ENCODE measurements at places on chromosomes 5 and 9. TPM values are rescaled to one million over a fixed set of nuclear protein-coding genes. Genes with fewer than 3 reads are reported as not detected.

Gene AGPAT2
- total RNA-seq: 296 TPM

GRCh38 chr9:76559286-76559685 lies 100.3 kb downstream of the GCNT1 start:
- no peak for DNase-seq

Gene FAXDC2
- 55.9 TPM for total RNA-seq

Gene MYMK
- total RNA-seq: not detected

GRCh38 chr5:43110606-43111170 lies 10.0 kb upstream of the ZNF131 start:
- no peak for DNase-seq

- no peak for DNase-seq
Measured at GRCh38 chr9:127207734-127208410, 56.7 kb upstream of the GARNL3 start.

GRCh38 chr9:3181049-3181953 lies 337.4 kb upstream of the PUM3 start:
- peak; percentile 60 for DNase-seq

GRCh38 chr9:133813749-133814585 lies 75.8 kb upstream of the SARDH start:
- DNase-seq: no peak

DNA sequence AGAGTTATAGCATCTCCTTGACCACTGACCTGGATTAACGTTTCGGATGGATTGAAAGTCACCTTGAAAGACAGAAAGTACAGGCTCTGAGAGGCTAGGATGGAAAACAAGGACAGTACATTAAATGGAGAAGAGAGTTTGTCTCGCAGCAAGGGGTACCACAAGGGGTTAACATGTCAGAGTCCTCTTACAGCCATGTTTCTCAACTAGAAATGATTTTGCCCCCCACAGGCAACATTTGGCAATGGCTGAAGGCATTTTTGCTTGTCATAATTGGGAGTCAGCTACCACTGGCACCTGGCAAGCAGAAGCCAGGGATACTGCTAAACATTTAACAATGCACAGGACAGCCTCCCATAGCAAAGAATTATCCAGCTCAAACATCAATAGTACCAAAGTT lies 90.8 kb upstream of the EQTN start:
- no peak for DNase-seq

DNA sequence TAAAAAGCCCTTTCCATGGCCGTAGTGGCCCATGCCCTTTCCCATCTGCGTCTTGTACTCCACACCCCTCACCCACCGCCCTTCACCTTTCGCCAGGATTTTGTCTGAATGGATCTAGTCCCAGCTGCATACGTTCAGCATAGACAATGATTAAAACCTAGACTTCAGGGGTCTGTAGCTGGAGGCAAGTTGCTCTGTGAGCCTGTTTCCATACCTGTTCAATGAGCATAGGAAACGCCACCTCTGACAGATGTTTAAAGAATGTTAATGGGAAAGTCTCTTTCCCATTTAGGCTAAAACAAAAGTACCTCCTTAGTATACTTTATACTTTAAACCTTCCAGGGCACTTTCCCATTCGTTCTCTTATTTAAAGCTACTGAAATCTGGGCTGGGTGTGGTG lies 105.7 kb downstream of the SPRY4 start:
- no peak for DNase-seq

GRCh38 chr5:96765043-96765442 lies 42.7 kb downstream of the ERAP1 start:
- DNase-seq: no peak

Gene C7
- 9.2 TPM for total RNA-seq

DNA sequence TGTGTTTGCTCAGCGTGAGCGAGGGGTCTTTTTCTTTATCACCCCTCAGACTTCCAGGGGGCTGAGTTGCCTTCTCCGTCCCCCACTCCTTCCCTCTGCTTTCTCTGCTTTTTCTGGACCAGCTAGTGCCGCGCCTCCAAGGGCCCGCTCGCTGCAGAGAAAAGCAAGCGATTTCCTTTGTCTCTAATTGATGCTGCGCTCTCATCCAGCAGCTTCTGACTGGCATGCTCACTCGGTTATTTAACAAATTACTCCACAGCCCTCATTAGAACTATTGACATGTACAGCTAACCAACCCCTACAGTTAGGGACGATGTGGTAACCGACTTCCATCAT lies 288.0 kb downstream of the ELAVL2 start:
- DNase-seq: no peak

Measured in mucosa of descending colon (tissue), 3 donors.